ENCODE measurements at places on chromosomes 2 and 18. TPM values are rescaled to one million over a fixed set of nuclear protein-coding genes. Genes with fewer than 3 reads are reported as not detected.

The DYNAP gene
- polyA plus RNA-seq = not detected

The RMDN2 gene
- polyA plus RNA-seq = 13.4 TPM

The HOXD12 gene
- polyA plus RNA-seq = not detected

The GKN2 gene
- polyA plus RNA-seq = not detected

The RALBP1 gene
- 12.8 TPM for polyA plus RNA-seq
